ENCODE measurements at places on chromosomes 12 and 14.
A peak's percentile ranks its signal among the peaks of the same experiment; 100 is the strongest.

DNA sequence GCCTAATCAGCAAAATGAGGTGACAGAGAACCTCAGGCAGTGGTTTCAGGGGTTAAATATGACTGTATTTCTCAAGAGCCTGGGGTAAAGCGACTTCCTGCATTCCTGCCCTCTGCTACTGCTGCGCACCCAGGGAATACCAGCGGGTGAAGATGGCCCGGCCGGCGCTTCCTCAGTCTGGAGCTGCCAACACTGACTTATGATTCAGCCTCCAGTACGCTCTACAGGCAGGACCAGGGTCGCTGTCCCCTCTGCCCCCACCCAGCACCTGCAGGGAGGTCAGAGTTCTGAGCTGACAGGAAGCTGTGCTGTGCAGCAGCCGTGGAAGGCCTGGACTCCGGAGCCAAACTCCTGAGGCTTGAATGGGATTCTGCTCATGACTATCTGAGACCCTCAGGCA is 127.9 kb downstream of the PIWIL1 start:
- no peak for DNase-seq

DNA sequence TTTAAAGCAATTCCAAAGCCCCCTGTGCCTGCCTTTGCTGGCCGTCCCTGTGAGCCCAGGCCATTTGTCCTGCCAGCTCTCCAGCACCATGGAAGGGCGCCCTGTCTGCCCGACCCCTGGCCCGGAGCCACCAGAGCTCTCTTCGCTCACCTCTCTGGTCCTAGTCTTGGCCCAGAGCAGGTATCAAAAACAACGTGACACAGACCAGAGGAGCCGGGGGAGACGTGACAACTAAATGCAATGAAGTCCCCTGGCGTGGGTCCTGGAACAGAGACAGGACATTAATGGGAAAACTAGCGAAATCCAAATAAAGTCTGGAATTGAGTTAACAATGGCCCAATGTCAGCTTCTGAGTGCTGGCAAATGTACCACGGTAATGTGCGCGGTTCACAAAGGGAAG is 83.2 kb upstream of the DIO3 start:
- no peak for DNase-seq

DNA sequence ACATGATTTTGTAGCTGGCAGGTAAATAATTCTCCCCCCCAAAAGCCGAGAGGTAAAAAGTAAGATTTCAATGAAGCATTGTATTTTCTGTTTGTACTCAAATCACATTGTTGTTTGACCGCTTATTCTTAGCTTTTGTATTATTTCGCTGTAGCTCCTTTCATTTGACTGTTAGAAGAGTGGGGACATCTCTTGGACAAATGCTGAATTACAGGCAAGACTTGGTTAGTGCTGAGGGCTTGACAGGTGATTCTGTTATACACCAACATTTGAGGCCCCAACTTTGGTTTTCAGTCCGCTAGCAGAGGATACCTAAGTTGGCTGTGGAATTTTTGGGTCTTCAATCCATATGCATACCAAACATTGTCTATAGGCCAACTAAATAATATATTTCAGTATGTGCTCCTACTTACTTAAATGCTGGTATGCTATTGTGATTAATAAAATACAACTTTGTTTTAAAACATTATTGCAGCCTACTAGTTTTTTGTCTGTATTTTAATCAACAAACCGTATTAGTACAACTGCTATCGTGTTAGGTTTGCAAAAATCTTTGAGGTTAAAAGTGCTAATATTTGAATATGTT is 102.2 kb downstream of the ERC1 start:
- peak; percentile 47 for DNase-seq

GRCh38 chr14:105517096-105517495 is 9.3 kb upstream of the TMEM121 start:
- no peak for DNase-seq

DNA sequence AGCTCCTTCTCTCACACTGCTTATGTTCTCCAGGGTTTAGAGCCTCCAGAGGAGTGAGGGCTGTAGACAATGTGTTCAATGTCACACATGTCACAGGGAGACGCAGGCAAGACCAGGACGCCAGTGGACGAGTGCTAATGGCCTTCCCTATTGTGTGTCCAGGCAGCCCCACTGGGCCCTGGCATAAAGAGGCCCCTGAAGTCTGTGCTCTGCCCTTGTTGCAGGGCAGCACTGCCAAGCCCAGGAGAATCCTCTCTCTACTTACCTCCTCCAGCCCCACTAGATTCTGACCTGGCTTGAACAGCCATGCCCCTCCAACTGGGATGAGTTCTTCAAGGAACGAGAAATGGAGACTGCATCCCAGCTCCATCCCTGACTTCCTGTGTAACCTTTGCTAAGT is 24.8 kb upstream of the TMEM106C start:
- no peak for DNase-seq

GRCh38 chr14:89249065-89249695 is 167.9 kb downstream of the FOXN3 start:
- DNase-seq = no peak

DNA sequence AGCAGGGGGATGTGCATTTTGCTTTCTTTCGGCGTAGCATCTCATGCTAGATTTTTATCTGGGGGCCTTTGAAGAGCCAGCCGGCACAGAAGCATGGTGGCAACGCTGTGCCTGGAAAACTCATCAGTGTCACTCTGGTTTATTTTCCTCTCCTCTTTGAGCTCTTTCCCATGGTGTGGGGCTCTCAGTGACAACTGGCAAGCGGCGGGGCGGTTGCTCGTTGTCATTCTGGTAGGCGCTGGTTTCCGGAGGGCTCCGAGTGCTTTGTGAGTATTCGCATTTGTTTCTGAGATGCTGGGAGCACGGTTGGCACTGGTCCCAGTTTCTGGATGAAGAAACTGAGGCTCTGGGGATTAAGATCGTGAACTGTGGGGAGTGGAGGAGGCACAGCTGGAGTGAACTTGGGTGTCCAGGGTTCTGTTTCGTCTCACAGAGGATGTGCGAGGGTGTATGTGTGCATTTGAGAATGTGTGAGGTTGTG is 23.3 kb downstream of the TPCN1 start:
- DNase-seq = no peak

DNA sequence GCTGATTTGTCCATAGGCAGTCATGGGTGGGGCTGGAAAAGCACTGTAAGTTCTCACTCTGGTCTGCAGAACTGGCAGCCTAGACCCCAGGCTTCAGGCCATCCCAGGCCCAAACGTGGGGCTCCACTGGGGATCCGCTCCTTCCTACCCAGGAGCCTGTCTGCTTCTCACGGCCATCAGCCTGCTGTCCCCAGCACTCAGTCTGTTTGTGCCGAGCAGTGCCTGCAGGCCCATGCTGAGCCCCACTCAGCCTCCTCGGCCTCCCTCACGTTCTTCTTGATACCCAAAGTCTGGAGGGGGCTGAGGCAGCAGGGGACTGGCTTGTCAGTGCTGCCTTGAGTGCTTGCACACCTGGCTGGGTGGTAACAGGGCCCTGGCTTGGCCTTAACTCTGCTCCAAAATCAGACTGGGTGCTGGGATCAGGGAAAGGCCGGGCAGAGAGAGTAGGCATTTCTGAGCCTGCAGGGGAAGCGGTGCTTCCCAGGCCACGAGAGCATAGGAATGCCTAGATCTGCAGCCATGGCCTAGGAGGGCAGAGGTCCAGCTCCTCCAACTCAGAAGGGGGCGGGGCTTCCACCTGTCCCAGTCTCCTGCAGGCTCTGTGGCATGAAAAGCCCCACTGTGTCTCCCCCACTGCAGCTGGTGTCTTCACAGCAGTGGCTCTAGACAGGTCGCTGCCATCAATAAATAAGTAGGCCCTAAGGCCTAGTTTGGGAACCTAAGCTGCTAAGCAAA is 772.4 kb upstream of the FBXO33 start:
- DNase-seq = no peak

- DNase-seq = no peak
Measured at GRCh38 chr12:22653075-22653474, 28.1 kb downstream of the ETNK1 start.

DNA sequence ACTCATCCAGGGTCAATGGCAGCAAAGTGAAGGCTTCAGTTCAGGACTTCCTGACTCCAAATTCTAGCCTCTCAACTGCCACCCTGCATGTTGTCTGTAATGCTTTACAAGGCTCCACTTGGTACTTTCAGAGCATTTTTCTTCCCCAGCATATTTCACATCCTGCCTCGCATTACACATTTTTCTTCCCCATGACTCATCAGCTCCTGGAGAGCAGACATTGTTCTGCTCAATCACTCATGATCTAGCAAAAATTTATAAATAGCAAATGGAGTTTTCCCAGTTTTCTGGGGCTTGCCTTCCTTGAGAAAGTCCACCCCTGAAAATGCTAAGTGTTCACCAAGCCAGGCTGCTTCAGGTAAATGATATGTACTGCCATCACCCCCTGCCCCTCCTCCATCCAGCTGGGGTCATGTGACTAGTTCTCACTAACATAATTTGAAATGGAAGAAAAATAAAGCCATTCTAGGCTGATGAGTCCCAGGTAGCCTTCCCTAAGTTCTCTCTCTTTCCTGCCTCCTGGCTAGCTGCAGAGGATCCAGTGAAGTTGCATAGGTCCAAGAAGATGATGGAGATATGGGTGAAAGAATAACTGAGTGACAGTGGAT is 69.4 kb downstream of the ARMH4 start:
- DNase-seq = no peak

- DNase-seq = no peak
Measured at GRCh38 chr12:8145754-8146441, 10.9 kb upstream of the ZNF705A start.

DNA sequence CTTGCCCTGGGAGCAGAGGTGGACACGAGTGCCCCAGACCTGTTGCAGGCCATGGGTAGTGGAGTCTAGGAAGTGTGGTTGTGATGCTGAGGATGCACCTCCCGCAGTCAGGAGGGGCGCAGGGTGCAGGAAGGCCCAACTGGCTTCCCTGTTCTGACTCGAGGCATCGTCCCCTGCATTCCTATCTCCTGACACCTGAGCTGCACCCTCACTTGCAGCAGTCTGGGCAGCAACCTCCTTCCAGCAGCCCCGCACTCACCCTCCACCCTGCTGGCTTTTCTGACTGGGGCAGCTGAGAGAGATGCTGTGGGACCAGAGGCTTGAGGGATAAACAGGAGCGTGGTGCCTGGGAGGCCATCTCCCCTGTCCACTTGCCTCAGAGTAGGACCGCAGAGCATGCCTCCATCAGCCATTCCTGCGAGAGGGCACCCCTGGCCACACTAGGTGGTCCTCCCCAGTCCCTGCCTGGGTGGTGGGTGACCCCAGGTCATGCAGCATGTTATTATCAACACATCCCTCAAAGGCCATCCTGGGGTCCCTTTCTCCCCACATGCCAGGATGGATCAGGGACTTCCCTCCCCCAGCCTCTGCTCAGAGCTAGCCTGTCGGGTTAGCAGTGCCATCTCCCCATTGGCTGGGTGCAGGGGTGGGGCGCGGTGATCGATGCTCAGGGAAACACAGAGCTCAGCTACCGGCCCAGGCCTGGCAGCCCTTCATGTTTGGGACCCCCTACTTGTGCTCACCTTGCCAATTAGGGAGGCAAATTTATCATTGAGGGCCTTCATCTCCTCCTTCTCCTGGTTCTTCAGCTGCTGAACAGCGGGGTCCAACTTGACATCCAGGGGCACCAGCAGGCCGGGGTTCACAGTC is 719 bp downstream of the KRT80 start:
- no peak for DNase-seq

- peak; percentile 37 for DNase-seq
Measured at GRCh38 chr12:110743571-110744093, 941 bp upstream of the PPP1CC start.

DNA sequence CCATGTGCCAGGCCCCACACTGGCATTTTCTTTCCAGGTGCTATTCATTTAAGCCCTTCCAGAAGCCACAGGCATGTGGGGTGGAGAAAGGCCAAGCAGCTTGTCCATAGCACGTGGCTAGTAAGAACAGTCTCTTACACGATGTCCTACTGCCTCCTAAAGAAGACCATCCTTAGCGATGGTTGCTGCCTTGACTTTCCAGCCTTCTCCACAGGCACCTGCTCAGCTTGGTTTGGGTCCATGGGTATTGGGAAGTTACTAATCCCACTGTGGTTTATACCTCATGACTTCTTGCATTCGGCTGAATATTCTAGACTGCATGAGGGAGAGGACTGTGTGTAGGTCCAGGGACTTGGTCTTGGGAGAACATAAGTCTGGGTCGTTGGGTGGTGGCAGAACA is 49.2 kb downstream of the NINJ2 start:
- DNase-seq = no peak

GRCh38 chr14:55062517-55063351 is 11.3 kb downstream of the MAPK1IP1L start:
- DNase-seq = no peak

- no peak for DNase-seq
Measured at GRCh38 chr12:91033251-91033650, 24.6 kb downstream of the KERA start.

DNA sequence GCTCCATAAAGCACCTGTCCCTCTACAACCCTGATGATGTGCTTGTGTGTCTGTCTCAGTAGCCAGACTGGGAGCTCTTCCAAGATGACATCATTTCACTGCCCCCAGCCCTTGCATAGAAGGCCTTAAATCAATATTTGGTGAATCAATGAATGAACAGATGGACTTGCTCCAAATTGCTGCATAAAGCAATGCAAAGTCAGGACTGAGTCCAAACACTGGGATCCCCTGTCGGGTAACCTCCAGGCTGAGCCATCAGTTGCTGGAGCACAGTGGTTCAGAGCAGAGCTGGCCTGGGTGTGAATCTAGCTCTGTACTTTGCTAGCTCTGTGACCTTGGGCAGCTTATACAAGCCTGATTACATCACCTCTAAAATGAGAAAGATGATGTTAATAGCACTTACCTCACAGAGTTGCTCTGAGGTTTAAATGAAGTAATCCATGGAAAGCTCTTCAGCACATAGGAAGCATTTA is 120.3 kb upstream of the VASH1 start:
- no peak for DNase-seq

DNA sequence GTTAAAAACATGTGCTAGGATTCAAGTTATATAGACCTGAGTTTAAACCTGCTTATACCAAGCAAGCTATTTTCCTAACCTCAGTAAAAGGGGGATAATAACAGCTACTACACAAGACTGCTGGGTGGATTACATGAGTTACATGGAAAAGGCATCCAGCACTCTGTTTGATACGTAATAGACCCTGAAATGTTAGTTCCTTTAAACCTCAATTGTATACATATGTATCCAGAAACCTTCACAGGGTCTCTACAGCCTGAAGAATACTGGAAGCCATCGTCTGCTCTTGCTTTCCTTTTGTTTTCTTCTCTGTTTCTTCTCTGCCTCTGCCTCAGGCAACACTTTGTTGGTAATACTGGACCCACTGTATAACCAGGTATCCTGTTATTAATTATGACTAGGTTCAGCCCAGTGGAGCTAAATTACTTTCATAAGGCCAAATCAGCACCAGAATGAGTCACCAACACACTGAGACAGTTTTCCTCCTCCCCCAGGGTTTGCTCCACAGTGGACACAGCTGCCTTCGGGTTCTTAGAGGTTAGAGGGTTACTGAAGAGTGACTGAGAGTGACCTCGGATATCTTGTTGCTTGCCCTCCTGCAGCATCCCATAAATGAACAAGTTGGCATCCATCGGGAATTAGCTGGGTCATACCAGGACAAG is 127.1 kb downstream of the CAPZA3 start:
- no peak for DNase-seq

Data from right renal pelvis (tissue), 4 donors.